Diencephalon (tissue), 1 donor: ENCODE measurements at places on chromosomes 3 and 15. TPM values are rescaled to one million over a fixed set of nuclear protein-coding genes. Genes with fewer than 3 reads are reported as not detected.

OR5AC2 gene
- total RNA-seq: not detected

VGLL3 gene
- total RNA-seq: 1.6 TPM

IMPDH2 gene
- 146 TPM for total RNA-seq

INTS14 gene
- 28.6 TPM for total RNA-seq

FYCO1 gene
- 3.2 TPM for total RNA-seq

ARGFX gene
- total RNA-seq: not detected

POLQ gene
- 2.5 TPM for total RNA-seq

ADAMTS9 gene
- total RNA-seq: 8.5 TPM

FAM107A gene
- 25.1 TPM for total RNA-seq

RTP4 gene
- 0.23 TPM for total RNA-seq

CYP8B1 gene
- total RNA-seq: not detected

ROBO2 gene
- 411 TPM for total RNA-seq

GOLGA6L7 gene
- not detected for total RNA-seq

DPH3 gene
- total RNA-seq: 37.1 TPM

FBN1 gene
- total RNA-seq: 23.1 TPM
